ENCODE measurements at places on chromosomes 1 and 21.

DNA sequence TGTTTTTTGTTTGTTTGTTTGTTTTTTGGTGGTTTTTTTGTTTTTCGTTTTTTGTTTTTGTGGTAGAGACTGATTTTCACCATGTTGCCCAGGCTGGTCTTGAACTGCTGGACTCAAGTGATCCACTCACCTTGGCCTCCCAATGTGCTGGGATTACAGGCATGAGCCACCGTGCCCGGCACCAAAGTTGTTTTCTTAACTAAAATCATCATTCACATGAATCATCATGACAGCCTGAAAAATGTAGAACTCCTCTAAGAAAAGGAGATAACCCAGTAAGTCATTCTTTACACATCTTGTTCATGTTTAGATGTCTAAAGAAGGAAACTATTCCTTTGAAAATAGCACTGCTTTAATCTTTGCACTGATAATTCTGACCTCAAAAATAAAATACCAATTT is 37.5 kb downstream of the DISP1 start:
- no peak for DNase-seq

GRCh38 chr1:47438165-47439016 is 547 bp downstream of the FOXD2 start:
- no peak for DNase-seq

DNA sequence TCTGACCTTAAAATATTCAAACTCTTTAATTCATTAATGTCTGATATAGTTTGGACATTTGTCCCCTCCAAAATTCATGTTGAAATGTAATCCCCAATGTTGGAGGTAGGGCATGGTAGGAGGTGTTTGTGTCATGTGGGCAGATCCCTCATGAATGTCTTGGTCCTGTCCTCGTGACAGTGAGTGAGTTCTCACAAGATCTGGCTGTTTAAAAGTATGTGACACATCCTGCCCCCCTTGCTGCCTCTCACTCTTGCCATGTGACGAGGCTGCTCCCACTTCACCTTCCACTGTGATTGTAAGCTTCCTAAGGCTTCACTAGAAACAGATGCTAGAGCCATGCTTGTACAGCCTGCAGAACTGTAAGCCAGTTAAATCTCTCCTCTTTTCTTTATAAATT is 21.3 kb upstream of the FBXO28 start:
- DNase-seq: no peak

DNA sequence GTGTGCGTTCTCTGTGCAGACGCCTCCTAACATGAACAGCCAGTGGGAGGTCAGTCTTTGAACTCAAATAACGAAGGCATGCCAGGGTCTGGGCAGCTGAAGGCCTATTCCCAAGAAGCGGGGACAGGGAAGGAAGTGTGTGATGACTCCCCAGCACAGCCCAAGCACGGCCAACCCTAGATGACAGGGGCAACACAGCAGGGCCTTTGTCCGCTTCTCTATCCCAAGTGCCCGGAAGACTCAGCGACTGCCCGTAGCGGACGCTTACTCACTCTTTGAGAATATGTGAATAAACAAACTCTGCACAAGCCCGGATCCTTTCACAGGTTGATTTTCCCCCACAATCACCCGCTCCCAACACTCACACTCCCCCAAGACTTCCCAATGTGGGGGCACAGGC is 11.2 kb downstream of the C1orf198 start:
- no peak for DNase-seq

- peak; percentile 2 for DNase-seq
Observed at GRCh38 chr1:69836971-69837636, 269.4 kb downstream of the LRRC7 start.

- peak; percentile 52 for DNase-seq
Observed at GRCh38 chr1:162349635-162350330, 26.9 kb downstream of the SPATA46 start.

DNA sequence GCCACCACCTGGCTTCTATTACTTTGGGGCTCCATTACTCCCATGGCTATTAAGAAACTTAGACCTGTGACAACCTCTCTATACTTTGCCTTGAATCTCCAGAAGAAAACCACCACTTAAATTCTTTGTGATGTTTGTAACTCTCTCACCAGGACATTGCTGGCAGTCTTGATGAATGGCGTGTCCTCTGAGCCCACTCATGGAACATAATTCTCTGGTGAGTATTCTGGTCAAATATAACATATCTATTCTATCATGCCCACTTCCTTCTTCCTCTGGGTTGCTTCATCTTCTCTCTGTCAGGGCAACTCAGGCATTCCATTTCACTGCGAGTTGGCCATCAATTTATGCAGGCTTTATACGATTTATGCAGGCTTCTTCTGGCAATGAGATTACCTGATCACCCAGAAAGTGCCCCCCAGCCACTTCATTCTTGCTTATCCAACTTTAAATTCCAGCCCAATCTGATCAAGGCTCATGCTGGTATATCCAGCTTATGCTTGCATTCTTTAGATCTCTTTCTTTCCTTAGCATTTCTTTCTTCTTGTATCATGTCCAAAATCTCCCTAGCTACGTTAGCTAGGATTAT is 112.0 kb upstream of the CHRM3 start:
- no peak for DNase-seq

- no peak for DNase-seq
Observed at GRCh38 chr1:169044296-169044695, 62.2 kb upstream of the ATP1B1 start.

DNA sequence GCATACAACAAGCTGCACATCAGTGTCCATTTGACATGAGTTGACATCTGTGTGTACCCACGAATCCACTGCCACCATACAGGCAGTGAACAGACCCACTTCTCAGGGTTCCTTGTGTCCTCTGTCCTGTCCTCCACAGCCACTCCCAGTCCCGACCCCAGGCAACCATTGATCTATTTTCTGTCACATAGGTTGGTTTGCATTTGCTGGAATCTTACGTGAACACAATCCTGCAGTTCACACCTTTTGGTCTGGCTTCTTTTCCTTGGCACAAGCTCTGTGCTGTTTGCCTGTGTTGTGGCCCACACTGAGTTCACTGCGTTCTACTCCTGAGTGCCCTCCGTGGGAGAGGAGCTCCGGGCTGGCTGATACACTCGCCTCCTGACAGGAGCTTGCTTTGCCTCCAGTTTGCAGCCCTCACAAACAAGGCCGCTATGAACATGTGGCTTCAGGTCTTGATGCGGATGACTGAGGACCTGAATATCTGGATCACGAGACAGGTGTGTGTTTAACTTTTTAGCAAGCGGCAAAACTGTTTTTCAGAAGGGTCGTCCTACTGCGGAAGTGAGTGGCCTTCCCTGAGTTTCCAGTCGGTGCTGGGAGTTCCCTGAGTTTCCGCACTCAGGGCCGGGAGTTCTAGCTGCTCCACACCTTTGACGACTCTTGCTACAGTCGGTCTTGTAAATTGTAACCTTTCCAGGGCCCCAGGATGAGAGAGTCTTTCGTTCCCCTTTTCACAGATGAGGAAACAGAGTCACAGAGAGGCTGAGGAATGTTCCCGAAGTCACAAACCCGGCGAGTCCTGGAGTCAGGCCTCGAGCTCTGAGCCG is 13.0 kb upstream of the COL18A1 start:
- no peak for DNase-seq

GRCh38 chr1:228920831-228921230 is 185.6 kb downstream of the RHOU start:
- DNase-seq: no peak

GRCh38 chr1:35452106-35452774 is 105.0 kb downstream of the KIAA0319L start:
- DNase-seq: peak; percentile 21

DNA sequence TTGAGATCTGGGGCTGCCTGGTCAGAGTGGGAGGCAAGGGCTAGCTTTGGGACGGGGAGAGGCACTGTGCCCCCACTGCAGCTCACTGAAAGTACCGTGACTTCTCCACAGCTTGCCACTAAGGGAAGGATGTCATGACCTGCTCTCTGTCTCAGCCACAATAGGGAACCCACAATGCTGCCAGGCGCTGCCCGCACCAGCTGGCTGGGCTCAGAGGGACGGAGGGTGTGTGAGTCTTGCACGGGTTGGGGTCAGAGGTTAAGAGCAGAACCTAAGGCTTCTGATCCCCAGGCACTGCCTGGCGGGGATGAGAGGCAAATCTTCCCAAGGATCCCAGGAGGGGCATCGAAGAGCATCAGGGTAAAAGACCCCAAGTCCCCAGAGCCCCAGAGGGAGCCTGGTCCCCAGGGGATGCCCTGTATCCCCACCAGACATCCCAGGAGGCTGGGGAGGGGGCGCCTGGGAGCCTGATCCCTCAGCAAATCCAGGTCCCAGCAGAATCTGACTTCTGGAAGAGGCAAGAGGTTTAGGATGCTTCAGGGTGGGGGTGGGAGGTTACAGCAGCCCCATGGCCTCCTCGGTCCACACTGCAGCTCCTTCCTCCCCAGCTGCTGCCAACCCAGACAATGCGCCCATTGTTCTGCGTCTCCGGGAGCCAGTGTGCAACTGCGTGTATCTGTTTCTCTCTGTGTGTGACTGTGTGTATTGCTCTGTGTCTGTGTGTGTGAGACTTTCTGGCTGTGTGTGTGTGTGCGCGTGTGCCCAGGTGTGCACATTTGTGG is 2.0 kb upstream of the MARCKSL1 start:
- no peak for DNase-seq

DNA sequence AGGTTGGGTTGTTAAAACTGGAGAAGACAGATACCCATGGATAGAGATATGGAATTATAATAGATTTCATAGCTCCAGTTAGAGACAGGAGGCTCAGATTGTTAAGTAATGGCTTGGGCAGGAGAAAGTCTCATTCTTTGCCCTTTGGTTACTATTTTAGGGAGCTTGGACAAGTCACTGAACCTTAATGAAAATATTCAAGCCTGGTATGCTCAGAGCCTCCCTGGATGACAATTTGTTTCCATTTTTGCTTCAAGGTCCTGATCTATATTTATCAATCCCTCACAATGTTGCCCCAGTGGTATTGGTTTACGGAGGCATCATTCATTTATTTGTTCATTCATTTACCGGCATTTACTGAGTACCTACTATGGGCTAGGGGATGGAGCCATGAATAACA is 37.5 kb downstream of the RCSD1 start:
- DNase-seq: no peak

DNA sequence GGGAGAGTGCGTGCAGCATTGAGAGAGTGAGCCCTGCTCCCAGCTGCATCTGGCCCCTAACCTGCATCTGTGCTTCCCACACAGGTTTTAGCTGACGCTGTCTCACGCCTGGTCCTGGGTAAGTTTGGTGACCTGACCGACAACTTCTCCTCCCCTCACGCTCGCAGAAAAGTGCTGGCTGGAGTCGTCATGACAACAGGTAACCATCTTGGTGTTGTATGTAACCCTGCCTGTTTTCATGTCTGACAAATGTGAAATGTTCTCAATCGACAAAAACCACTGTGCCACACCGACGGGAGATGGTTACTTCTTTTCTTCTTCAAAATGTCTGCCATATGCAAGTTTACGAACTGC is 105.8 kb downstream of the ADARB1 start:
- no peak for DNase-seq

DNA sequence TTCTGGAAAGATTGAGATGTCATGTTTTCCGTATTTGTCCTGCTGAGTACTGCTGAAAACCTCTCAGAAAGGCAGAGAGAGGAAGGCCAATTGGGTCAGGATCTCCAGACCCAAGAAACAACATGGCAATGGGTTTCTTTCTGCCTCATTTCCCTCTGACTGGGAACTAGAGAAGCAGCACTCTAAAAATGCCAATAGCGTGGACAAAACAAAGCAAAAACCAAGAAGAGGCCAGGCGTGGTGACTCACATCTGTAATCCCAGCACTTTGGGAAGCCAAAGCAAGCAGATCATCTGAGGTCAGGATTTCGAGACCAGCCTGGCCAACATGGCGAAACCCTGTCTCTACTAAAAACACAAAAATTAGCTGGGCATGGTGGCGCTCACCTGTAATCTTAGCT is 18.3 kb downstream of the TNFRSF9 start:
- no peak for DNase-seq

DNA sequence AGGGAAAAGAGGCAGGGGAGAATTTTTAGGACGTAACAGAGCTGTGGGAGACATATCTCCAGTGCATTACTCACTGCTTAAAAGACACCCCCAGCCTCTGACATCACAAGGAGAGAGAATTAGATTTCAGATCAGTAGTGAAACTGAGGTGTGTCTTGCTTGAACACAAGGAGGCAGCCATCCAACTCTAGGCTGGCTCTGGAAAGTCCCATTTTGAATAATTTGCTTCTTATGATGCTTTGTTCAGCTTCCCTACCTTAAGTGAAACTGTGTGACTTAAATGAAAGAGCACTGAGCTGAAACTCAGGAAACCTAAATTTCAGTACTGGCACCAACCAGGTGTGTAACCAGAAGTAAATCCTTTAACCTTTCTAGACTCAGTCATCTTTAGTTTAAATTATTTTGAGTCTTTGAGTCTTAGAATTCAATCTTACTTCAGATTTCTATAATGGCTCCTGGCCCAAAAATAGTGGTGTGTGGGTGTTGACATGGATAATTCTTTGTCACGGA is 251.6 kb upstream of the SGIP1 start:
- no peak for DNase-seq

DNA sequence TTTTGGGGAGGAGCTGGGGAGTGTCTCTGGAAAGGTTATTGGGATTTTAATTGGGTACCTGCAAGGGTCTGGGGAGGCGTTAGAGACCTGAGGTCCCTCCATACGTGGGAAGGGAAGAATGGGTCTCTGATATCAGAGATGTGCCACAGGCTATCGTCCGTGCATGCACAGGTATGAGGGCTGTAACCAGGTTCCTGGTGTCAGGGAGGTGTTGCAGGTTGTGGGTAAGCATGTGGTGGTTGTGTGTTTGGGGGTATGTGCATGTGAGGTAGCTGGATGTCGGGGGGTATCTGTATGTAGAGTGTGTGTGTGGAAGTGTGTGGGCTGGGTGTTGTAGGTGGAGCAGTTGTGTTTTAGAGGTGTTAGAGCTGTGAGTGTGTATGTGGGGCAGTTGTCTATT is 8.3 kb downstream of the AHDC1 start:
- DNase-seq: no peak

DNA sequence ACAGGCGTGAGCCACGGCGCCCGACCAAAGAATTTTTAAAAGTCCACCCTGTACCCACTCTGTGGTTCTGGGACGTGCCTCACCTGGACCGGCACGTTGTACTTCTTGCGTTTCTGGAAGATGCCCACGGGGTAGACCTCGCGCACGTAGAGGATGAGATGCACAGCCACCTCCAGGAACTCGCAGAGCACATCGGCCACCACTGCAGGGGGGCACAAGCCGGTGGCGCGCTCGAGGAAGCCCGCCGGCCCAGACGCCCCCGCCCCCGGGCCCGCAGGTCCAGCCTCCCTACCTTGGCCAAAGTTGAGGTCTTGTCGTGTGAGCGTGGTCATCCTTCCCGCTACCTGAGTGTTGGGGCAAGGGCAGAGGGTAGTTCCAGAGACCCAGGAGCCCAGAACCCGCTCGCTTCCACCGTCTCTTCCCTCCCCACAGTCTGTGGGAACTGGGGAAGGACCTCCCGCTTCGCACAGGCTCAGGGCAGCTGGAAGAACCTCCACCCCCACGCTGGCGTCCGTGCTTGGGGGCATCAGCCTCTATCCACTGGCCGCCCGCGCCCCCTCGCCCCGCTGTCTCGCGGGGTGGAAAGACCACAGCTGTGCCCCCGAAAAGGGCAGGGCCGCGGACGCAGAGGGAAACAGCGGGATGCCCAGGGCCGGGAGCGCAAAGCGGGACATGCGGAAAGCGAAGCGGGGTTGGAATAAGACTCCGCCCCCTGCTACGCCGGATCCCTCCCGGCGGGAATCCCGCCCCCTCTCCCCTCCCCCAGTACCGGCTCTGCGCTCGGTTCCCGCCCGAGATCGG is 478 bp downstream of the MAD2L2 start:
- DNase-seq: peak; percentile 11
